Kidney glomerular epithelial cell (primary cell): ENCODE measurements at places on chromosomes 6 and 20.

- no peak for DNase-seq
Observed at GRCh38 chr6:56096946-56097621, 150.3 kb downstream of the COL21A1 start.

- DNase-seq: no peak
Observed at GRCh38 chr20:58678806-58679205, 13.8 kb upstream of the NPEPL1 start.

DNA sequence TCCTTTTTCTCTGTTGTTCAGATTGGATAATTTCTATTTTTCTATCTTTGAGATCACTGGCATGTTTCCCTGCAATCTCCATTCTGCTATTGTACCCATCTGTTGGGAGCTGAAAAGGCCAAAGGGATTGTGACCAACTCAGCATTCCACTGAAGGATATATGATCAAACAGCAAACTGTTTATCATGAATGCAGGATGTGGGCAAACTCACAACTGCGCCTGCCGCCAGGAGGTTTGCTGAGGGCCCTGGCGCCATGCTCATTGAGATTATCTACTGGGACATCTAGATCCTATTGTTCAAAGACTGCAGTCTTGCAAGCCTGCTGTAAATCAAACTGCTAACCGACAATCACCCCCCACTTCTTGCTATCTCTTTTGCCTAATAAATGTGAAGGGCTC, 3.8 kb upstream of the FKBP1A start:
- no peak for DNase-seq

DNA sequence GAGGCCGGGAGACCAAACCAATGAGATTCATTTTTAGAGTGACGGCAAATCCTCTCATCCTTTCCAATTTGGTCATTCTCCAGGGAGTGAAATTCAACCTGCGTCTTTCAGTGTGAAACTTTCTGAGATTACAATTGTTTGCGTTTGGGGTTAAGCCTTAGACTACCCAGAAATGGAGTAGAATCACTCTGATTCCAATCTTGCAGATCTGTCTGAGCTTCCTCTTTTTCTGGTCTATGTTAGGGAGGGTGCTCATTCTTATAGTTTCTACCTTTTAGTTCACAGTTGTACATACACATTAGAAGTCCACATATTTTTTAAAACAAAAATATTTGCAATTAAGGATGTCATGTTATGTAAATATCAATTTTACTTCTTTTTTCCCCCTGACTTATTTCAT, 183.0 kb upstream of the PHACTR1 start:
- no peak for DNase-seq

DNA sequence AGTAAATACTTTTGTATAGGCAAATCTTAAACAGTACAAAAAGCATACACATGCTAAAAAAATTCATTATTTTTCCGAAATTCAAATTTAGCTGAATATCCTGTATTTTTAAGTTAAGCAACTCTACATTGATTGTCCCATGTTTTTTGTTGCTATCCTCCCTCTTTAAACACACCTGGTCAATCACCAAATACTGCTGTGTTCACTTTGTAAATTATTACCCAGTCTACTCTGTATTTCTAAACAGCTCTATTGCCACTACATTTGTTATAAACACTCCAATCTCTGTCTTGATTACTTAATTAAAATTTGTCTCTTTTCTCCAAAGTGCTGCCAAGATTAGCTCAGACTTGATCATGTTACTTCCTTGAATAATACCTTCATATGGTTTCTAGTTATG, 466.5 kb upstream of the GJE1 start:
- no peak for DNase-seq

DNA sequence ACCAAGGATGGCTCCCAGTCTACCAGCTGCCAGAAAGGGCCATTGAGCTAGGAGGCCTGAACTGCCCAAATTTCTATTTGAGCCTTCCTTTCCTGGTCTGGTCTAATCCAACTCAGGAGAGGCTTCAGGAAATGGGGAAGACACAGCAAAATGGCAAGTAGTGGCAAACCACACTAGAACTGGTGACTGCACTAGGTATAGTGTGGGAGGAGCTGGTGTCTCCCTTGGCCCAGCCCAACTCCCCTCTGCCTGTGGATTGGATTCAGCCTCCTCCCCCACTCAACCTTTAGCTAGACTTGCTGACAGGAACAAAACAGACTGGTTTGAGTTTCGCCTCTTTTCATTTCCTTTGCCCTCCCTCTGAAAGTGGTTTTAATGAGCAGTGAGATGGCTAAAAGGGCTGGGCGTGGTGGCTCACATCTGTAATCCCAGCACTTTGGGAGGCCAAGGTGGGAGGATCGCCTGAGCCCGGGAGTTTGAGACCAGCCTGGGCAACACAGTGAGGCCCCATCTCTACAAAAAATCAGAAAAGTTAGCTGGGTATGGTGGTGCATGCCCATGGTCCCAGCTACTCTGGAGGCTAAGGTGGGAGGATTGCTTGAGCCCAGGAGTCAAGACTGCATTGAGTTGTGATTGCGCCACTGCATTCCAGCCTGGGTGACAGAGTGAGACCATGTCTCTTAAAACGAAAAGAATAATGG, 17.5 kb downstream of the MRPS18A start:
- DNase-seq: peak; percentile 5

- DNase-seq: no peak
Observed at GRCh38 chr6:63999613-64000012, 364.0 kb downstream of the PHF3 start.

- no peak for DNase-seq
Observed at GRCh38 chr6:21033084-21033483, 498.8 kb downstream of the CDKAL1 start.

DNA sequence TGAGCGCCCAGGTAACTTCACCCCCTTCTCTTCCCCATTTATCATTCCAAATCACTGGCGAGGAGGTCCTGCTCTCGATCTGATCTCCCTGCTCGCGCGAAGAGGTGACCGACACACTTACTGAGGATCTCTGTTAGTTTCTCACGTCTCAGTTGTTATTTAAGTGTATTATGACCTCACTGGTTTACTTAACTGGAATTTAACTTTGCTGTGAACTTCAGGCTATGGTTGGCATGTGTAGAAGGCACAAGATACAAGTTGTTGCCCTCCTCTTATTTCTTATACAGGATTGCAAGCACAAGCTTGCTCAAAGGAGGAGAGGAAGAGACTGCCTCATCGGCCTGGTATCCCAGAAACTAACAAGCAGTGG, 1.2 kb downstream of the RNF217 start:
- peak; percentile 49 for DNase-seq

- DNase-seq: peak; percentile 52
Observed at GRCh38 chr20:2809690-2810089, 5.1 kb upstream of the C20orf141 start.

GRCh38 chr6:108238322-108238721, 22.5 kb downstream of the SNX3 start:
- no peak for DNase-seq

GRCh38 chr6:105759946-105760345, 326.2 kb upstream of the PRDM1 start:
- DNase-seq: no peak

DNA sequence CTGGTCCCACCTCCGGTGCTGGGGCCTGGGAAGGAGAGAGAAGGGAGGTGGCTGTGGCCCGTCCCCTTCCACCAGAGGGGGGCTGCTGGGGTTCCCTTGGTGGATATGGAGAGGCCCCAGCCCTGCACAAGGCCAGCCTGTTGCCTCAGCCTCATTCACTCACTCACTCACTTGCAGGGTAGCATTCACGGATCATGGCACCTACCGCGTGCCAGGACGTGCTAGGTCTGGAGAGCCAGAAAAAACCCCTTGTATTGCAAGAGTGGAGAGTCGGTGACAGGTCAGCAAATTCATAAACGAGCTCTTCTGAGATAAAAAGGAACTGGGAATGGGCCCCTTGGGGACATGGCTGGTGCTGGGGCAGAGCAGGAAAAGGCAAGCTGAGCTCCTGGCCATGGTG, 6.4 kb upstream of the ZBTB46 start:
- DNase-seq: no peak

GRCh38 chr6:67643281-67643680, 991.8 kb upstream of the ADGRB3 start:
- DNase-seq: no peak

DNA sequence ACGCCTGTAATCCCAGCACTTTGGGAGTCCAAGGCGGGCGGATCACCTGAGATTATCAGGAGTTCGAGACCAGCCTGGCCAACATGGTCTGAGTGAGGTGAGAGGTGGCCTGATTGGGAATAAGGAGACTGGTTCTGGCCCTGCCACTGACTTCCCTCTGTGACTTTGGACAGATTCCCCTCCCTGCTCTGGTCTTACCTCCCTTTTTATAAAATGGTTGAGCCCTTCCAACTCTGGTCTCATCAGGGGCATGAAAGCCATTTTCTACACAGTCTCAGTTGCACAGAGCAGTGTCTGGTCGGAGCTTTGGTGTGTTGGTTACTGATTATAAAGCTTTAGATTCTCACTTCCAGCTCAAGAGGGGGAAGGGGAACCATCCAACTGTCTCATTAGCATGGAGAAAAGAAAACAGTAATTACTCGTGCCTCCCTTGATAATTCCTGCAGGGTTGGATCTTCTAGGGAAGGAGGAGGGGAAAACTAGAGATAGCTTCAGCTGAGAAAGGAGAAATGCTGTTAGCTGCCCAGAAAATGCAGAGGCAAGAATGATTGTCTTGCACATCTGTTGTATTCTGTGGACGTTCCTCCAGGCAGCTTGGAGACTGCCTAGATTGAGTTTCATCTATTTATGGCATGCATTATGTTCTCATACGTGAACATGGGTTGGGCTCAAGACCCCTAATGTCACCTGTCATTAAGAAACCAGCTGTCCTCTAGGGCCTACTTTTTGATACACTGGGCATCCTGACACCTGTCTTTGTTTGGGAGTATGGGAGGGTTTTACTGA, 30.4 kb downstream of the RALY start:
- DNase-seq: peak; percentile 18

DNA sequence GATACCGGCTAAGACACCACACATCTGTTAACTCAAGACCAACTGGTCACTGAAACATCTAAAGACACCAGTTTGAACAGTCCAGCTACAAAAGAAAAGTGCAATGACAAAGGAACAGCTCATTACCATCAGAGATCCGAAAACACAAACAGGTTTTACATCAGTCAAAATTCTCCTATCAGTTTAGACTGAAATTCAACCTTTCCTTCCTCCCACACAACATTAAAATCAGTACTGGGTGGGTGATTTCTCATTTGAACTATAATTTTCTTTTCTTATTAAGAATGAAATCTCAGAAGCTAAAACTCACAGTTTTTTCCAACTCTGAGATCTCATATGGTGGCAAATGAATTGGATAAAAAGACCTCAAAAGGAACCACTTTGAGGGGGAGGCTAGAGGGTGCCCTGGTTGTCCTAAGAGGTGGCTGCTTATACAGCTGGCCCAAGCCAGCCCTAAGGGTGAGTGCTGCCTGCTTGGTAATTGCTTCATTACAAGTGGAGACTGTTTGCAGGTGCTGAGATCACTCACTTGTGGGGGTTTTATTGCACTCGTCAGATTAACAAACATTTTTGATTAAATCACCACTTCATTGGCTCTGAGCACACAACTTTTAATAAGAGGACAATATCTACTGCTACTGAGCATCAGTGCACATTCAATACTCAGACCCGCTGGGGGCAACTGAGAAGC, 4.3 kb downstream of the CCDC167 start:
- DNase-seq: no peak

DNA sequence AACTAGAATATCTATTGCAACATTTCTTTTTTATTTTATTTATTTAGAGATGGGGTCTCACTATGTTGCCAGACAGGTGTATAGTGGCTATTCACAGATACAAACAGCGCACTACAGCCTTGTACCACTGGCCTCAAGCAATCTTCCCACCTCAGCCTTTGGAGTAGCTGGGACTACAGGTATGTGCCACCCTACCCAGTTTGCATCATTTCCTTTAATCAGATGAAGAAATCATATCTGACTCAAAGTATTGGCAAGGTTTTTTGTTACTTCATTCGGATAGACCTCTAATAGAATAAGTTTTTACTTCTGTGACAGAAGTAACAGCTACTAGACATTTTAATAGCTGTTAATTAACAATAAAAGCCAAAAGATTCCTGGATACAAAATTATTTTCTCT, 153.9 kb downstream of the CDK19 start:
- DNase-seq: no peak

DNA sequence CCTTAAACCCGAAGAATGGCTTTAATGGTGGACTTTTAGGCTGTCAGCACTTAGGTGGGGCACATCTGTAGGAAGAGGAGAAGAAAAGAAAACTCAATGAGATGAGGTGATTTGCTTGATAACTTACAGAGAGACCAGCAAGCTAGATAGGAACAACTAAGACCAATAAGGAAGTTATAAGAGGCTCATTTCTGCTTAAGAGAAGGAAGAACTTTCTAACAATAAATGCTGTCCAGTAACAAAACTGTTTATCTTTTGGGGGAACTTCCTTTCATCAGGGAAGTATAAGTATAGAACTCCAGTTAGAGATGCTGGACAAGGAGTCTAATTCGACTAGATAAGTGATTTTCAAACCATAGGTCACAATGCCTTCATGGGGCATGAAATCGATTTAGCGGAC, 107.2 kb upstream of the SIRPA start:
- DNase-seq: no peak

DNA sequence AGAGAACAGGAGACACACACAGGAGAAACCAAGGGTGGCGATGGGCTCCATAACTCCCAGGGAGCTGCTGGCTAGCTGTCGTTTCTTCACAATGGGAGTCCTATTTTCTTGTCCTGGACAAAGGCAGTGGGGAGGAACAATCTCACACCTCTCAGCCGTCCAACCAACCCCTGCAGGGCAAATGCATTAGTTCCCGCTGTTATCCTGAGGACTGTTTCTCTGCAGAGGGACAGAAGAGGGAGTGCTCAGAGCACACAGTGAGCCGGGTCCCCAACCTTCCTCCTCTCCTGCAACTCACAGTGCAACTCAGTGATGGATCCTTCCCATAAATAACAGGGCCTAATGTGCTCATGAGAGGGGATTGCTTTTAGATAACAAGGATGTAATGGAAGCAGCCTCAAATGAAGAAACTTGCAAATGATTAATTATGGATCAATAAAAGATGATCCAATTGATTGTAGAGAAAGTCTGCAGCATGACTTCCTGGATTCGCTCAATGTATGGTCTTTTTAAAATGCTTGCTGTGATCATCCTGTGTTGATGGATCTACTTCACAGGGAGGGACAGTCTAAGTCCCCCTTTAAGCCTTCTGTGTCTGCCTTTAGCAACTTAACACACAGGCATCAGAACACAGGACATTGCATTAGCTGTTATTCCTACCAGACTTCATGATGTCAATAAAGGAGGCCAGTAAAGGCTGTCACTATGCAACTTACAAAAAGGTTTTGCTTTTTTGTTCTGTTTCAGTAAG, 453.4 kb upstream of the AGPAT4 start:
- DNase-seq: no peak

DNA sequence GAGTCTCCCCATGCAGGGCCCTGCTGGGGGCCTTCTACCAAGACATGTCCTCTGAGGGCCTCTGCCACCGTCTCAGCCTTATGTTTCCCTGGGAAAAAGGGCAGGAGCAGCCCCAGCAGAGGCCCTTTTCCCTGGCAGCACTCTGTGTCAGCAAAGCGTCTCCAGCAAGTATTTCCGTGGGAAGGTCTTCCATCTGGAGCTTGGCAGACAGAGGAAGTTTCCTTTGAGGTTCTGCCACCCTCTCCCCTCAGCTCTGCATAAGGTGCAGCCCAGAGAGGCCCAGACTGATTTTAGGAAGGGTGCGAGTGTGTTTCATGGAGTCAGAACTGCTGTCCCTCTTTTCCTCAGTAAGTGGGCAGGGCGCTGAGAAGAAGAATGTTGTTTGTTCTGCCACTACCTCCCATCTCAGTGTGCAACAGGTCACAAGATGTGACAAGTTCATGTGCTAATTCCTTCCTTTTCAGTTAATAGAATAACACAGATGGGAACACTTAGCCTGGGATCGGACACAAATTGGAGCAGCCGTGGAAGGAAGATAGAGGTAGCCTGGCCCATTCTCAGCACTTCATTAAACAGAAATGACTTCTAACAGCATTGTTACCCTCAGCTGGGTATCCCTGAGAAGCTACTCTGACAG, 784.4 kb downstream of the MAFB start:
- no peak for DNase-seq
